Bronchial epithelial cell (primary cell): ENCODE measurements at places on chromosomes 11 and 22.

DNA sequence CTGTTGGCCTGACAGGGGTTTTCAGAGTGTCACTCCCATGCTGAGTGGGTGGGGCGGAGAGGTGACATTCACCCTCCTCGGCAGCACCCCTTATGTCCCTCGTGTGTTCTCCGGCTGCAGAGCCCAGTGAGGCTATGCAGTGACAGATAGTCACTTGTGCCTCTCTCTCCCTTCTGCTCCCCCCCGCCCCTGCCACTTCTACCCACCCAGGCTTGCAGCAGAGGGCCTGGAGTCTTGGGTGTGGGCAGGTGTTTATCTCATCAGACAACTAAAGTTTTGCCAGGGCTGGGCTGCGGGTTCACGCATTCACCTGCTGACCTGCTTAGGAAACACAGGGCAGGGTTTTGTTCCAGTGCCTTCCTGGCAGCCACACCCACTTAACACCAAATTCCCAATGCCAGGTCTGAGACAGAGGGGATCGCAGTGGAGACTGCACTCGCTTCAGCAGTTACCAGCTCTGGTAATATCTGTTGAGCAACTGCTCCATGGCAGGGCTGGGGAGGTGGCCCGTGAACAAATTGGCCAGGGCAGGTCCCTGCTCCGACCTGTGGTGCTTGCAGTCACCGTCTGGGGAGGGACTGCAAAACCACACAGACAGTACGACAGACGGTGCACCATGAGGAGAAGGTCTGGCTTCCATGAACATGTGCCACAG, 50.5 kb upstream of the ADA2 start:
- no peak for DNase-seq

- no peak for DNase-seq
Observed at GRCh38 chr22:40033586-40034380, 39.0 kb downstream of the FAM83F start.

- DNase-seq: peak; percentile 91
Observed at GRCh38 chr11:85787809-85788760, 22.9 kb downstream of the SYTL2 start.

- DNase-seq: no peak
Observed at GRCh38 chr22:25083056-25083806, 116.4 kb upstream of the CRYBB3 start.
